ENCODE measurements at places on chromosomes 5 and 9.

DNA sequence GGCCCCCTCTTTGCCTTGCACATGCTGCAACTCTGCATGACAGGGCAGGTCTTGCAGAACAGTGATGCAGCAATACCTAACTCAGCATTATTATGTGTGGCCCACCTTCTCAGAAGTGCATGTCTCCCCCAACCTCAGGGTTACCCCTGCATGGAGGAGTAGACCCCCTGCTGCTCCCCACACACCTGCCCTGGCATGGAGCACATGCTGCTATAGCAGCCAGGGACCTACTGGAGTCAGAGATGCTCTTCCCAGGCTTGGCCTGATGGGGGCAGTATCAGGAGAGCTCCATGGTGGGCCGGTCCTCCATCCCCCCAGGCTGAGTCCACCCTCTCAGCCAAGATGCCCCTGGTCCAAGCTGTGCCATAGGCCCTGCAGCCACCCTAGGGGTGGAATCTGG, 13.2 kb upstream of the BOD1 start:
- DNase-seq: no peak

DNA sequence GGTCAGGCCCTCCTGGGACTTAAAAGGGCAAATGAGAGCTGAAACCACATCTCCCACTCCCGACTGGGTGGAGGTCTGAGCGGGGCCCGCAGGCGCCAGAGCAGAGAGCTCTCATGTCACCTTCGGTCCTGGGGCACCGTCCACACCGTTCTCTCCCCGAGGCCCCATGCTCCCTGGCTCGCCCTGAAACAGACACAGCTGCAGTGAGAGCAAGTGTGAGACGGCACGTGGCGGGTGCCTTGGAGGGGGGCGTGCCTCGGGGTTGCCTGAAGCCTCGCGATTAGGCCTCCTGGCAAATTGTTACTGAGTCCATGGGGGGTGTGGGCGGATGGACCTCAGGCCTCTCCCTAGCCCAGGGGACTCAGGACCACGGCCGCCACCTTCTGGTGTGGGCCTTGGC, 24.1 kb upstream of the PHYKPL start:
- no peak for DNase-seq

DNA sequence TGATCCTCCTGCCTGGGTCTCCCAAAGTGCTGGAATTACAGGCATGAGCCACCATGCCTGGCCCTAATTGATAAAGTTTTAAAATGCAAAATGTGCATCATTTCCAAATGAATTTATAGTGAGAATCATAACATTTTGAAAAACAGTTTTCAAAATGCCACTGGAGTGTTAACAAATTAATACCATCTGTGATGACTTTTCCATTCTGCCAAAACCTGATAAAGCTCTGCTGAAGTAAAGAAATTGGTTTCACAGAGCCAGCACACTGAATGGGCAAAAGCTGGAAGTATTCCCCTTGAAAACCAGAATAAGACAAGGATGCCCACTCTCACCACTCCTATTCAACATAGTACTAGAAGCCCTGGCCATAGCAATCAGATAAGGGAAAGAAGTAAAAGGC, 89.6 kb downstream of the MUSK start:
- no peak for DNase-seq

- DNase-seq: peak; percentile 49
These were observed 11.9 kb upstream of the SRFBP1 start for GRCh38 chr5:121949885-121950284.

DNA sequence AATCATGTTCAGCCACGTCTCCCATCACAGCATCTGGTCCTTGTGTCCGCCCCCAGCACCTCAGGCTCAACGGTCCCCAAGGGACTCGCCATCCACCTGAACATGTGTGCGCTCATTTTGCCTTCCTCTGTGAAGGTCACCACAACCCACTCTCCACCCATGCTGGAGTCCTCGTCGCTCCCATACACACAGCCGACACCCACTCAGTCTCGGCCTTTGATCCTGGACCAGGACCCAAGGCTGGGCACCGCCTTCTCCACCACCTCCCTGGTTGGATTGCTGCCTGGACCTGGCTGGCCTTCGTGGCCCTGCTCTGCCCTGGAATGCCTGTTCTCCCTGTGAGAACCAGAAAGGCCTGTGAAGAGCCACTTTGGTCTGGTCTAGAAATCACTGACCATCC, 60.3 kb downstream of the UBE2QL1 start:
- DNase-seq: no peak
